ENCODE measurements at places on chromosomes 2 and 18.
A peak's percentile ranks its signal among the peaks of the same experiment; 100 is the strongest.

DNA sequence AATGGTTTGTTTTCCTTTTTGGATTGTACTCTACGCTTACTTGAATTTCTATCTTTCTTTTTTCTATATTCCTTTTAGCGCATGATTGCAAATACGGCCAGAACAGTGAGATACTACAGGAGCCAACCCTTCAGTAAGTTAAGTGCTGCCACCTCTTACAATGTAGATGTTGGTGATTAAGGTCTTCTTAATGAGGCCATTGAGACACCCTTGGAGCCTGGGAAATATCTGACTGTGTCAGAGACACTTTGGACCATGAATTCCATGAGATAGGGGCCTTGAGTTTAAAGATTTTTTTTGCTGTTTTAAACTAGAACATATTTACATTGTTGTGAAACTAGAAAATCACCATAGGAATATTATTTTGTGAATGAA lies 27.1 kb upstream of the MAP3K20 start:
- no peak for DNase-seq

DNA sequence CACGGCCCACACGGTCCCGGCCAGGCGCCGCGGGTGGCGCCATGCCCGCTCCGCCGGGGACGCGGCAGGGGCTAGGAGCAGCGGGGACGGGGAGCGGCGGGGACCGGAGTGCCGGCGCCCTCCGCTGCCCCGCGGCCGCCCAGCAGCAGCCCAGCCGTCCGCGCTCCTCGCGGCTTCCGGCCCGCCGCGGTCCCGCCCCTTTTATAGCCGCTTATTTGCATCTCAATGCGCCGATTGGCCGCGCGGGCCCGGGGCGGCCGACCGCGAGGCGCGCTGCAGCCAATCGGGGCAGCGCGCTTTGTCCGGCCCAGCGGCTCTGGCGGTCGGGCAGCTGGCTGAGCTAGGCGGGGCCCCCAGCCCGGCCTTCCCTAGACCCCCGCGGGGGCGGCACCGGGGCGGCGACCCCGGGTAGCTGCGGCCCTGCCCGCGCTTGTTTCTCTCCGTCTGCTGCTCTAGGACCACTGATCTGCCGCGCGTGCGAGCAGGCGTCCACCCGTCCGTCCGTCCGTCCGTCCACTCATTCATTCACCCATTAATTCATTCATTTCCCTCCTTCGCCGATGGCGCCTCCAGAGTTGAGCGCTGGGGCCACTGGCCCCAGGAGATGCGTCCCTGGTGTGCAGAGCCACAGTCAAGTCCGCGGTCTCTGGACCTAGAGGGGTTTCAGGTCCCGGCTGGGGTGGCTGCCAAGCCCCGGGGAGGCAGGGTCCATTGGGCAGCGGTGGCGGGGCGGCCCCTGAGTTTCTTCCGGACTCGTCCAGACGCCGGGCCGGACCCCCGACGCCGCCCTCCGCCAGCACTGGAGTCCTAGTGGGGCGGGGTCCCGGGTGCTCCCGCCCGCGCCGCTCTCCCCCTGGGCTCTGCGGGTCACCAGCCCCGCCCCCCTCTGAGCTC lies at the start of gene HES6:
HES6 (minus strand) TSS at position 176 of the 894 bp plus-strand sequence; CDS start at position 43, 133 bp downstream.
- DNase-seq, result peak; percentile 85

DNA sequence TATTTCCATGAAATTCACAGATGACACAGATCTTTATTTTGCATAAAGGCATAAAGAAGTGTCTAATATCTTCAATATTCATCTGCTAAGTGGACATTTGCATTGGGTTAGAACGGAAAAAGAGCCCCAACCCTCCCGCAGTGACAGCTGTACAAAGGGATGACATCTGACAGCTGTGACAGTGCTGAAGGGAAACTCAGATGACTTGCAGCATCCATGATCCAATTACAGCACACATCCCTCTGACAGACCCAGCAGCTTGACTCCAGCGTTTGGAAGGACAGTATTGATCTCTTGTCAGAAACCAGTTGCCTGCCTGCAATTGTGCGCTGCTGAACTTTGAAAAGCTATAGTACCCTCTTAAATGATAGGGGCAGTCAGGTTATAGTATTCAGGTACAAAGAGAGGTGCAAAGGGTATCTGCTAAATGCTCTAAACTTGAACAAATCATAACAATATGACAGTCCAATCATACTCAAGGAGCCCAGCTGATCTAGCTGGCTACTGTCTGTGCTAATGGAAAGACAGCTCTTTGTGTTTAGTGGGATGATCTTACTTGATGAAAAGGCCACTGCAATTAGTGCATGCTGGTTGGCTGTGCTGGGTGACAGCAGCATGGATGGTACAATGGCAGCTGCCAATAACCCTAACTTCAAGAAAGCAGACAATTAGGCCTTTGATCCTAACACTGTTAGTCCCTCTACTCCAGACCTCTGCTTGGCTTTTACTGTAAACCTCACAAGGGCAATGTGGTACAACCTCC lies 599.2 kb downstream of the NR4A2 start:
- no peak for DNase-seq

- DNase-seq, result no peak
Measured at GRCh38 chr18:4256766-4257417, 198.2 kb downstream of the DLGAP1 start.

DNA sequence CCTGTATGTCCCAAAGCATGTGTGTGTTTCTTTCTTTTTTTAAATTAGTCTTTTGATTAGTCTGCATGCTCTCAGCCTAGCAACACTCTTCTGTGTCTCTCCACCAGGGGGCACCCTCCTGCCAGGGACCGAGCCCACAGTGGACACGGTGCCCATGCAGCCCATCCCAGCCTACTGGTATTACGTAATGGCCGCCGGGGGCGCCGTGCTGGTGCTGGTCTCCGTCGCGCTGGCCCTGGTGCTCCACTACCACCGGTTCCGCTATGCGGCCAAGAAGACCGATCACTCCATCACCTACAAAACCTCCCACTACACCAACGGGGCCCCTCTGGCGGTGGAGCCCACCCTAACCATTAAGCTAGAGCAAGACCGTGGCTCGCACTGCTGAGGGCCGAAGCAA lies 93.8 kb downstream of the NRP2 start:
- DNase-seq, result no peak

DNA sequence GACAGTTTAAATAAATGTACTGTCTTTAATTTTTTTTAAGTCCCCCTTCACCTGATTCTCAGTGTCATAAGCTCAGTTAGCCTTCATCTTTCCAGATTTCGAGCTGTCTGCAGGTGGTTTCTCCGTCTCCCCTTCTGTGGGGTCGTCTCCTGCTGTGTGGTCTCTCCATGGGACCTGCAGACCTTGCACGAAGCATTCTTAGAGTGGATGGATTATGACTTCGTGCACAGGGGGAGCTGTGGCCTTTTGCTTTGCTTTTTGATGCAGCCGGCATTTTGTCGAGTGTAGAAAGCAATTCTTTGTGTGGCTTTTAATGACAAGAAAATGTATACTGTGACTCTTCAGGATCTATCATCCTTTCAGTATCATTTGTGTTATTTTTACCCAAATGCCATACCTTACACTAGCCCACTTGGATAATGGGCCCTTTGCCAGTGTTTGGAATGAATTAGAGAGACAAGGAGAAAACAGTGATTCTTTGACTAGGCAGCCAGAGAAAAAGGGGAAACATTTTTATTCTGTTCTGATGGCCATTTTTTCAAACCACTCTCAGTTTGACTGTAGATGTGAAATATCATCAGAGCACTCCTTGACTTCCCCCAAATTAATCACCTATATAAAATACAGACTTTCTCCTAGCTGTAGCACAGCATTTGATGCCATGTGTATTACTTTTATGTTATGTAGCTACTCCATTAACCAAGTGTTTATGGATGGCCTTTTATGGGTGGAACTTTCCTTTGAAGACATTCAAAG lies 54.3 kb downstream of the ITGA6 start:
- no peak for DNase-seq

GRCh38 chr2:189178054-189178453 lies 1.5 kb downstream of the COL5A2 start:
- no peak for DNase-seq

- DNase-seq, result no peak
Measured at GRCh38 chr2:27687232-27687631, 23.5 kb downstream of the SLC4A1AP start.

GRCh38 chr18:59301929-59302328 lies 16.5 kb downstream of the CPLX4 start:
- DNase-seq, result no peak

DNA sequence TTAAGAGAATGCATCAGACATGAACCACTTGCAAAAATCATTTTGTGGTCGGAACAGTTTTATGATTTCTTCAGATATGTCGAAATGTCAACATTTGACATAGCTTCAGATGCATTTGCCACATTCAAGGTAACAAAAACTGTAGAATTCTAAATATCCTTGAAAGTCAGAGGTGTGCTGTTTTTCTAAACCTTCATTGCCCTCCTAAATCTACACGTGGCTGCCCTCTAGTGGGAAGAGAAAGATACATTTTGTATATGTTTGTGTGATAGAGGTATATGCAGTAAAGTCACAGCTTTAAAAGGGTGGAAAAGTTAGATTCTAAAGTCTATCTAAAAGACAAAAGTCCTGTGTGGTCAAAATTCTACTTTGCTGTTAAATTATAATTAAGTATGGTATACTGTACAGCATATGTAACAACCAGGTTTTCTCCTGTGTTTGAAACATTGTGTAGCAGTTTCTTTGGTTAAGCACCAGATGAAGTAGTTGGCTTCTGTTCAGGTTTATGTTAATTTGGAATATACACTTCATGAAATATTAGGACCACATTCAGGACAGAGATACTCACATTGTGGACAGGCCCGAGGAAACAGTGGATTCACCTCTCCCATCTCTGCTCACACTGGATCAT lies 65.9 kb upstream of the ITM2C start:
- peak; percentile 24 for DNase-seq

DNA sequence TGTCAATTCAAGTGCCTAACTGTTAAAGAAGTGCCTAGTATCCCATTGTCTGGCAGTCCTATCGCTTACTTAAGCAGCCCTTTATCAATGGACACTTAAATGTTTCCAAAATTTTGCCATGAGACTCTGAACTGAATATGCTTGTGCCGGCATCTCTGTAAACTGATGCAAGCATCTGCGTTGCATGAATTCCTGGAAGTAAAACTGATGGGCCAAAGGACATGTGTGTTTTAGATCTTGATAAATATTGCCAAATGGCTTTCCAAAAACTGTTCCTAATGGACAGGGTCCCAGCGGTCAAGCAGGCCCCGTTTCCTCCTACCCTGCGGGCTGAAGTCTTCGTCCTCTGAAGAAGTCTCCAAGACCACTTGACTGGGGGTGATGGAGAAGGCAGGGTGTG lies 121.3 kb upstream of the ZNF516 start:
- DNase-seq, result no peak

DNA sequence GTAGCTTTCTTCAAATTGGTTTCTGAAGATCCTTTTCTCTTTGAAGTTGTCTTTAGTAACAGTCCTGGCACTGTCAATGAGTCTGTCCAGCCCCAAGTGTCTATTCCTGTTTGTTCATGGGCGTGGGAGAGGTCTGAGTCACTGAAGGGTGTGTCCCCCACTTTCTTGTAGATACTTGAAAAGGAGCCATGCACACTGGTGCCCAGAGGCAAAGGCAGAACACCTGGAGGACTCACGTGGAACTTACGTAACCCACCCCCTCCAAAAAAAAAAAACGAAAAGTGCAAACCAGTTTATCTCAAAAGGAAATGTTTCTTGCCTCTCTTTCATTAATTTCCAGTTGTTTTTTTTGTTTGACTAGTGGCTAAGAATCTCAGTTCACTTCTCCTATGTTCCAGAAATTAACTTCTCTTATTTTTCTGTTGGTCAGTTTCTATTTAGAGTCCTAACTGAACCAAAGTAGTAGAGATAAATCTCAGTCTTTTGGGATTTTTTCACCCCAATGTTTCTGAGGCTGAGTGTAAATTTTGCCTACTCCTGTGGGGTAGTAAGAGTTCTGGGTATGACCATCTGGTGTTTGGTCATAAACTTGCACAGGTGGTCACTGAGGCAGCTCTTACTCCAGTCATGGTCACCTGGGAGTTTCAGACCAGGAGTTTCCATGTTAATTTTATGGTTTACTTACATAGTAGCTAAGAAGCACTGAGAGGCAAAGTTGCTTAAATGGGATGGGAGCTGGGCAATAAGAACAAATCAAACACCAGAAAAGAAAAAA lies 54.9 kb downstream of the DSC3 start:
- no peak for DNase-seq

GRCh38 chr18:46725310-46725709 lies 31.5 kb downstream of the ST8SIA5 start:
- DNase-seq, result no peak

DNA sequence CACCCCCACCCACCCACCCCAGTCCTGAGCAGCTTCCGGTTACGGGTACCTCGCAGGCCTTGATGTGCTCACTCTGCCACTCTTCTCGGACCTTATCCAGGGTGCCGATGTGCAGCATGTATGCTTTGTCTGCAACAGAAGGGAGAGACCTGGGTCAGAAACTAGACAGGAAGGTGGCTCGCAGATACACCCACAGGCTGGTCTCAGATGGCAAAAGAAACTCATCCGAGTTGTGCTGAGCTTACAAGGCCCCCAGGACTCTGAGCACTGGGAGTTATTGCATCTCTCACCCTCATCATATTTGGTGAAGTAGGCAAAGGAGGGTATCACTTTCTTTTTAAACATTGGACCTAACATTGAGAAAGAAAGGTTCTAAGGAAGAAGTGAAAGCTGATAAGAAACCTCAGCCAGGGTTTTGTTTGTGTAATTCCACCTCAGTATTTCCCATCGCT lies 30.6 kb upstream of the EPG5 start:
- no peak for DNase-seq

GRCh38 chr18:56214706-56215105 lies 423.7 kb downstream of the TXNL1 start:
- DNase-seq, result no peak

DNA sequence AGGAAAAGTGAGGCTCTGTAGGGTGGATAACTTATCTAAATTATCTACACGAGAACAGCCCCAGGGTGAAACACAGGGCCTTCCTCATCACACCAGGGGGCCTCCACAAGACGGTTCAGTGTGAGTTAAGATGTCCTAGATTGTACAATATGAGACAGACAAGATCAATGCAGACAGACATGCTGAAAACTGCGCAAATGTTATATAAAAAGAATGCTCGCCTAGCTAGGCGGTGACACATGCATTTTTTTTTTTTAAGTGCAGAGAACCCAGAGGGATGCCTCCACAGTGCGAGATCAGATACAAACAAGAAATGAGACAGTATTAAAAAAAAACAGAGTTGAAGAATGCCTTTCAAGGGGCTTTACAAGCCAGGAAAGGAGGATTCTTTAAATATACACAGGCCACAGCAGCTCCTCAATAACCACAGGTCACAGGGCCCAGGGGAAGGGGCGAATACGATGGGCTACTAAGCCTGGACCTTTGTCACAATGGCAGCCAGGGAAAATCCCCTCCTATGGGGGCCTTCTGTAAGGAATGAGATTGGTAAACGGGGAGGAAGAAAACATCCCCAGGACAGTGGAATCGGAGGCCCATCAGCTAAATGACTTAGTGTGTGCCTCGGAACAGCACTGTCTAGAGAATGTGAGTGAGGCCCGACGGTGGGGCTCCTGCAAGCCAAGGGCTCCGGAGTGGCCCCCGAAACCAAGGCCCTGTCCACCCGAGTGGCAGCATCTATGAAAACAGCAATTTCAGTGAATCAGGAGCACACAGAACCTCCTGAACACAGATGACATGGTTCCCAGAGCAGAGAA lies 48.9 kb downstream of the ADCY3 start:
- no peak for DNase-seq
